ENCODE measurements at places on chromosomes 6 and 20. TPM values are rescaled to one million over a fixed set of nuclear protein-coding genes. Genes with fewer than 3 reads are reported as not detected.

IPCEF1 gene
- 61.5 TPM for total RNA-seq

MAS1 gene
- total RNA-seq = not detected

SEMG1 gene
- not detected for total RNA-seq

PCK1 gene
- total RNA-seq = not detected

NR2E1 gene
- not detected for total RNA-seq

DNA sequence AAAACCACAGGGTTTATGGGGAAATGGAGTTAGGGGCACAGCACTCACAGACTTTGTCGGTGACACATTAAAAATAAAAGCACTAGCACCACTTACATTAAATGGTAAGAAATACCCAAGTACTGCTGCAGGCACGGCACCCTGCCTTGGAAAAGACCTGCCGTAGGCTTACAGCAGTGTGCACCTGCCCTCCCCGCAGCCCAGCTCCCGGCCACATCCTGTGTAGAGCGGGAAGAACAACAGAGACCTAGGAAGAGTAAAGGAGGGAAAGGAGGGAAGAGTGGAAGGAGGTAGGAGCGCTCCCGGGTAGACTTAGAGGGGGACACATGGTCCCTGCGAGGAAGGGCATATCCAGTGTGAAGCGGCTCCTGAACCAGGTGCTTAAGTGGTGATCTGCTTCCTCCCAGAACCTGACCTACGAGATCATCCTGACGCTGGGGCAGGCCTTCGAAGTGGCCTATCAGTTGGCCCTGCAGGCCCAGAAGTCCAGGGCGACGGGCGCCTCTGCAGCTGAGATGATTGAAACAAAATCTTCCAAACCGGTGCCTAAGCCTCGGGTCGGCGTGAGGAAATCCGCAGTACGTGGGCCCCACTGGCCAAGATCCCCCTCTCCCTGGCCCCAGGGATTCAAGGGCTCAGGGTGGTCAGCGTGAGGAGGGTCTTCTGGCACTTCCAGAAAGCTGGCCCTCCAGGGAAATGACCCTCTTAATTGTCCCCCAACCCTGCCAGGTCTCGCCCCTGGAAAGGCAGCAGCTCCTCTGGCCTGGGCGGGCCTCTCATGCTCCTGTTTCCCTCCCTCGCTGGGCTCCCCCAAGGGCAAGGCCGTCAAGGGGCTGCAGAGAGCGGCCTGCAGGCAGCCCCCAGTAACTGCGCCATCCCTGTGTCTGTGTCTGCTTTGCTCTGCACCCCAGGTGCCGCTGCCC is 55.5 kb downstream of the TCP11 start:
- DNase-seq = no peak

DNA sequence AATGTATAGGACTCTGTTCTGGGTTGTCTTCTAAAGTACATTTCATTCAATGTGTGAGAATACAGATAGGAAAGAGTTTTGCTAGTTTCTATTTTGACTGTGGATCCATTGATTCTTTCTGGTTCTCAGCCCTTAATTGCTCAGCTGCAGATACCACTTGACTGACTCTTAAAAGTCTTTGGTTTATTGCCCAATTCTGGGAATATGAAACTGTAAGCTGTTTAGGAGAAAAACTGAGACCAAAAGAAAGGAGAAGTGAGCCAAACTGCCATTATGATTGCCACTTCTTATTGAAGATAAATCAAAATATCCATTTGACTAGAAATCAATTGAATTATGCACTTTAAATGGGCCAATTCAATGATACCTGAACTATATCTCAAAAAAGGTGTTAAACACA is 211.4 kb downstream of the ESR1 start:
- DNase-seq = no peak

- no peak for DNase-seq
Observed at GRCh38 chr6:56450882-56451739, 191.6 kb downstream of the DST start.

DNA sequence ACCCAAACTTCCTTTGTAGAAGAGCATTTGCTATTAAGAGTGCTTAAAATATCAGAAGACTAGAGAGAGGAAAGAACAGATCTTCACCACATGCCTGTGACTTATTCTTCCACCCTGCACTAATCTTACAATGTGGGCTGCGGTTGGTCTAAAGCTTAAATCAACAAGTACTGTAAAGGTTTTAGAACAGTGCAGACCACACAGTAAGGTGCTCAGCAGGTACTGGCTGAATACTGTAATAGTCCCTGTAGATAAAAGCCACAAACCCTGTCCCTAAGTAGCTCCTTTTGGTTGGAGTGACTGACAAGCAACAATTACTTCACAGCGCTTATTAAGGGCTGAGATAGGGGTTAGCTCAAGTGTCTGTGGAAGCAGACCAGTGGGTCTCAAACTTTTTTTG is 972 bp upstream of the PHF3 start:
- no peak for DNase-seq

DNA sequence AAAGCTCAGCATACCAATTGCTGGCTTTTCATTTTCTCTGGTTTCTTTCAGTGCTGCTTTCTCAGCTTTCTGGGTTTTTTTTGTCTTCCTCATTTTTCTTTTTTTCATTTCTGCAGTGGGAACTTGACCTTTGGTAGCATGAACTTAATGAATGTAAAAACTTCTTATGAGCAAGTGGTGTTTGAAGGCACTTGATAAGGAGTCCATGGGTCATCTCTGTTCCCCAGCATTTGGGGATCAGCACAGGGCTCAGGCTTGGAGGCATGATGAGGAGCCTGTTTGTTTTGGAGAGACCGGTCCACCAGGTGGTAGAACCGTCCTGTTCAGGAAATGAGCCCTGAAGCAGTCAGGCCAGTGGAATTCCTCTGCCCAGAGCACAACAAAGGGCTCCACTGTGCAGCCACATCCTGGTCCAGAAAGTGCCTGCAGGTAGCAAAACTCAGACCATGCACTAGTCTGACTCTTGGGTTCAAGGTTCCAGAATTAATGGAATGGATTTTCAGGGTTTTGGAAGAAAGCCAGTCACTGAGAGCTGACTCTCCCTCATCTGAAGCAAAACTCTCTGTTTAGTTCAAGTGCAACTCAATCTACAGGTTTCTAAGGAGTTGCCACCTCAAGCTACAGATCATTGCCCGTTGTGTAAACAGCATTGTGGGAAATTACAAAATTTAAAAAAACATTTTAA is 52.3 kb upstream of the ADGRF1 start:
- DNase-seq = no peak

GRCh38 chr20:59014680-59015389 is 4.4 kb upstream of the TUBB1 start:
- no peak for DNase-seq

GRCh38 chr6:80720824-80721223 is 614.4 kb downstream of the BCKDHB start:
- no peak for DNase-seq

GRCh38 chr6:13327691-13328075 is 654 bp downstream of the TBC1D7 start:
- no peak for DNase-seq

DNA sequence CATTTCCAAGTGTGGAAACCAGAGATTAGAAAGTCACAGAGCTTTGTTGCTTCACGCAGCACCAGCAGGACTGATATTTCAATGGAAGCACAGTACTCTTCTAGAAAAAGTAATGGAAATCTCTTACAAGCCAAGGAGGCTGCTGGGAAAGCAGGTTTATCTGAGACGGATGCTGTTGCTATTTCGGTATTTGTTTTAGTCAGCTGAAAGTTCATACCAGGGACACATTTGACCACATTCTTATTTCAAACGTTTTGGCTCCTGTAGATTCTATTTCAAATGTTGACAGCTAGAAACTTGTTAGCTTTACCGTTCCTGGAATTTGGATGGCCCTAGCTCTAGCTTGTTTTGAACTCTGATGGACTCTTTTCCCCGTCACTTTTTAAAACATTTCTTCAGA is 3.7 kb upstream of the TMEM242 start:
- DNase-seq = no peak

DNA sequence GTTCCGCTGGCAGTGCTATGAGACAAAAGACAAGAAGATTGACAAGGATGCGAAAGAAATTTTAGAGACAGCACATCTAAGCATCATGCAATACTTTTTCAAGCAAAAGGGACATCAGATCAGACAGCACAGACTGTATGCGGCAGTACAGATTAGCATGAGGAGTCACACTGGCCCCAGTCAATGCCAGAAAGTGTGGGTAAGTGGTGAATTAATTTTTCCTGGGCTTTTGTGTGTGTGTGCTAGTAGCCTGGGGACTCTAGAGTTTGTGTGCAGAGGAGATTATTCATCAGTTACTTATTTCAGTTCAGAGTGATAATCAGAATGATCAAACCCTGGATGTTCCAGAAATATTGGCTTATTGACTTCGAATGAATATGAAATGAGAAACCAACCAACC is 47.2 kb downstream of the LAMA4 start:
- DNase-seq = no peak

DNA sequence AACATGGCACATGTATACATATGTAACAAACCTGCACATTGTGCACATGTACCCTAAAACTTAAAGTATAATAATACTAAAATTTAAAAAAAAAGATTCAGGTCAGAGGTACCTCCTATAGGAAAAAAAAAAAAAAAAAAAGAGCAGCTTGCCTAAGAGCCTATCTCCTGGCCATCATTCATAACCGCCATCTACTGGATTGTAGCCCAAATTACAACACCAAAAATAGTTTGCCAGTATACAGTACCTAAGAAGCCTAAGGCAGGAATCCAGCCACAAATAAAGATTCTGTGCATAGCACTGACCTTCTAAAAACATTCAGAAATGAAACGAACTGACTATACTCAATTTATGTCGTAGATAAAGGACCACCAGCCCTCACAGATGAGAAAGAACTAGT is 438.4 kb upstream of the ADGRB3 start:
- DNase-seq = no peak

DNA sequence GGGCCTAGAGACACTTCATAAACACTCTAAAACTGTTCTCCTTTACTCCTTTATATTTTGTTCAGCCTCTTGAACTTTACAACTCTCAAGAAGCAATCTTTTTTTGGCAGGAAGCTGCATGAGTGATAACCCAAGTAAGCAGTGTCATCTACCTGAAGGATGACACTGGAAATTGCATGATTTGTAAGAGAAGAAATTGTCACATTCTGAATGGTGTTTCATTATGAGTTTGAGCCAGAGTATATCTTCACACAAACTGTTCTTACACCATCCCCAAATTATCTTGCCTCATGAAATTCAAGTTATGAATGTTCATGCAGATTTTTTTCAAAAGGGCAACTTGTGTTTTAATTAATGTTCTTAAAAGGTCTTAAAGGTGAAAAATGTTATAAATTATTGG is 799.3 kb downstream of the TBC1D32 start:
- no peak for DNase-seq

GRCh38 chr6:169862043-169862891 is 110.8 kb downstream of the ERMARD start:
- no peak for DNase-seq

DNA sequence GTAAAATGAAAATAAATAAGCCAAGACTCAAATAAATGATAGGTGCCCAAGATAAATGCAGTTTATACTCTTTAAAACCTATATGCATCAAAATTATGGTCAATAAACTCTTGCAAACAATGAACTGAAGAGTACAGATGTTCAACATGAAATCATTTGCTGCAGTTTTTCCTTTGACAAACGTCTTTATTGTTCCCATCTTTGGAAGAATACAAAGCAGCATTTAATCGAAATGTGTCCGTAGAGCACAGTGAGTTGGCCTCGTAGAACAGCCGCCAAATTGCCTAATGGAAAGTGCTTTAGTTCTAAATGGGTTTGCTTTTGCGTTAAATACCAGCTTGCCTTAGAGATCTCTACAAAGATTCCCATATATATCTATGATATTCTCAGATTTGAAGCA is 447.4 kb downstream of the PKHD1 start:
- no peak for DNase-seq

DNA sequence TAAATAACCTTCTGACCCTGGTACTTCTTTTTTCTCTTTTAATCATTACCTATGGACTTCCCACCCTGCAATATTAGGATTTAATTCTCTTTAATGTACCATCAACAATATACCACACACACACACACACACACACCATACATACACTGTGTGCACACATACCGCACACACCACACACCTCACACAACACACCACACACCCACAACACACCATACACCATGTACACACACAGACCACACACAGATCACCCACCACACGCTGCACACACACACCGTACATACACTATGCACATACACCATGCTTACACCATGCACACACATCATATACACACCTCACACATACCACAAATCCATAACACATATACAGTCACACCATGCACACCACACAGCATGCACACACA is 57.4 kb upstream of the MAP3K4 start:
- DNase-seq = no peak

GRCh38 chr6:44867571-44868334 is 460.4 kb upstream of the RUNX2 start:
- DNase-seq = no peak

- DNase-seq = no peak
Observed at GRCh38 chr6:169528755-169529154, 173.1 kb downstream of the WDR27 start.
